ENCODE measurements at places on chromosomes 2 and 18.

GRCh38 chr18:2978661-2979106 lies 34.3 kb downstream of the LPIN2 start:
- DNase-seq = no peak

- no peak for DNase-seq
Measured at GRCh38 chr2:63035169-63035568, 15.5 kb upstream of the OTX1 start.

DNA sequence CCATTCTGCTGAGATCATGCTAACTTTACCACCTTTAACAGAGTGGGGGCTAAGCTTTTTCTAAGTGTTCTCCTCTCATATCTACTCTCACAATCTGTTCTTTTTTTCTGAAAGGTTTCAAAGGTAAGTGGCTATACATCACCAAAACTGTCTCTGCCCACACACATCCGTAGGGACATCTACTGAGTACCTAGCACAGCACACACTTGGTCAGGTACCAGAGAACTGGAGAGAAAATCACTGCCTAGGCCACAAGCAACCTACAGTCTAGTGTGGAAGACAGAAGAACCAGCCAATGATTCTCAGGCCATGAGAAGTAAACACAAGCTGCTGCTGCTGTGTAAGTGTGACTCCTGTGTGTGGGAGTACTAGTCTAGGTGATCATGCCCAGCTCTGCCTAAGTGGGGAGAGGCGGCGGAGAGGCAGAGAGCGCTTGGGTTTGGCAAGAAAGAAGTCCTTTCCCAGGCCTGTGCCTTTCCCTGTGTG lies 176.1 kb upstream of the ZFP36L2 start:
- DNase-seq = no peak

- DNase-seq = peak; percentile 52
Measured at GRCh38 chr18:3458952-3459853, 9.2 kb downstream of the TGIF1 start.

GRCh38 chr2:230614913-230615332 lies 97.7 kb upstream of the CAB39 start:
- DNase-seq = no peak

DNA sequence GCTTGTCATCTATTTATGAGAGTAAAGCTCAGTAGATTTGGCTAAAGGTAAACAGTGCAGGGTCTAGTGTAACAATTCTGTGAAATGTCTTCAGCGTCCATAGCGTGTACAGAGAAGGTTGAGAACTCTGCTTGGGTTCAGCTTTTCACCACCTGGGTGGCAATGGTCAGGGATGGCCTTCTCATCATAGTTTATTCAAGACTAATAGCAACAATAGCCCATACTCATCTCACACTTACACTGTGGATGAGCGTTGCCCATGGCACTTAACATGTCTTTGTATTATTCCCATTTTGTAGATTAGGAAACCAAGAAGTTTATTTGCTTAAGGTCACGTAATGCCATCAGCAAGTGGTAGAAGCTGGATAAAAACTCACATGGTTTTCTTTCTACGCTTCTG lies 106.8 kb upstream of the RND3 start:
- DNase-seq = no peak

- DNase-seq = no peak
Measured at GRCh38 chr2:30029804-30030203, 108.4 kb upstream of the ALK start.

- DNase-seq = no peak
Measured at GRCh38 chr2:182824056-182824766, 42.2 kb downstream of the FRZB start.

GRCh38 chr2:105186967-105187498 lies 54.5 kb upstream of the GPR45 start:
- DNase-seq = no peak

DNA sequence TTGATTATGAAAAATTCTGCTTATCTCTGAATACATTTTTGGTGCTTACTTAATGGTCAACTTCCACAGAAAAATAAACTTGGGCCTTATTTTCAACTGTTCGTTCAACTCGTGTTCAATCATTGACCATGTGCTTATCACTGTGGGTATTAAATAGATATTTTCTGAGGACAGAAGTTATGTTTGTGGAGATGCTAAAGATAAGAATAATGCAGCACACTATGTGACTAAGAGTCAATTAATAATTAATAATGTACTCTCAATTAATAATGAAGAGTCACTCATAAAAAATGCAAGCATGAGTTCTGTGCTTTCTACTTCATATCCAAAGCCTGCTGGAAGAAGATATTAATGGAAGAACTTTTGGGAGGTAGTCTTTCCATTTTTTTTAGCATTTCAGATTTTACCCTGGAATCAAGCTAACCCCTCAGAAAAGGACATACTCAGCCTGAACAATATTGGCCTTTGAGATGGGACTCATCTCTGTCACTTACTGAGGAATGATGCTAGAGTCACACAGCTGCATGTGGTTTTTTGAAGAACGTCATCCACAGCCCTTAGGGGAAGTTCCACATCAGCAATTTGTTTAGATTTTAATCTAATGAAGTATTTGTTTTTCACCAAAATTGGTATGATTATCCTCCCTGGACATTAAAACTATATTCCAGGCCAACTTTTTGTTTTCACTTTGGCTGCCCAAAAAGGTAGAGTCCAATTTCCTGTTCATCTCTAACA lies 191.9 kb upstream of the CRIM1 start:
- no peak for DNase-seq

DNA sequence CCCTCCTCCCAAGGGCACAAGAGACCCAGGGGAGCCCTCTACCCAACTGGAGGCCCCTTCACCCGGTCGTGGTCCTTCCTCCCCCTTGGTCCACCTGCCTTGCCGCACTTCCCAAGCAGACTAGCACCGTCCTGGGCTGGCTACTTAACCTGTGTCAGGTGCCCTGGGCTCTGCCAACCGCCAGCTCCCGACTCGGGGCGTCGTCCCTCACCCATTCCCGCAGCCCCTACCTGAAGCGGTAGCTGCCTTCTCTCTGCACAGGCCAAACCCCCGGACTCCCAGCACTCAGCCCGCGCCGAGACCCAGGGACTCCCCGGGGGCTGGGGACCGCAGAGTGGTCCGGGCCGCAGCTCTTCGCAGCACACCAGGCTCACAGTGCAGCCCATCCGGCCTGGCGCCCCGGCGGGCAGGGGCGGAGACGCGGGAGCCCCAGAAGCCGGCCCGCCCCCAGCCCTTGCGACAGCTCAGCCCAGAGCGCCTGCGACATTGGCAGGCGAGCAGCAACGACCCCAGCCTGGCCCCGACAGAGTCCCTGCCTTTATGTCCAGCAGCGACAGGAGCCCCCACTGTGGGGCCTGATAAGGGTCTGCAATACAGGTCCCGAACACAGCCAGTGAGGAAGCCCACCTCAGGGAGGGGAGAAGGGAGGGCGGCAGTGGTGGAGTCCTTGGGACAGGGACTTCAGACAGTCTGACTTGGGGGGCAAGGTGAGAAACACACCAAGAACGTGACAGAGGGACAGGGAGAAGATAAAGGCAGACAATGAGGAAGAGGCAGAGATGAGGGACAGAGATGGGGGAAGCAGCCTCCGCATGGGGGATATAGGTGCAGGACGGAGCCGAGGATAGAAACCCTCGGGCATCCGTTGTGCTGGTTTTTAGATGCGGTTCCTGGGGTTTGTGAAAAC lies 31.0 kb upstream of the TNS1 start:
- no peak for DNase-seq

- no peak for DNase-seq
Measured at GRCh38 chr2:145799595-145800108, 1279.7 kb upstream of the ZEB2 start.

GRCh38 chr2:27807476-27807875 lies 36.0 kb downstream of the MRPL33 start:
- DNase-seq = no peak

GRCh38 chr2:19312949-19313348 lies 45.5 kb downstream of the OSR1 start:
- no peak for DNase-seq

DNA sequence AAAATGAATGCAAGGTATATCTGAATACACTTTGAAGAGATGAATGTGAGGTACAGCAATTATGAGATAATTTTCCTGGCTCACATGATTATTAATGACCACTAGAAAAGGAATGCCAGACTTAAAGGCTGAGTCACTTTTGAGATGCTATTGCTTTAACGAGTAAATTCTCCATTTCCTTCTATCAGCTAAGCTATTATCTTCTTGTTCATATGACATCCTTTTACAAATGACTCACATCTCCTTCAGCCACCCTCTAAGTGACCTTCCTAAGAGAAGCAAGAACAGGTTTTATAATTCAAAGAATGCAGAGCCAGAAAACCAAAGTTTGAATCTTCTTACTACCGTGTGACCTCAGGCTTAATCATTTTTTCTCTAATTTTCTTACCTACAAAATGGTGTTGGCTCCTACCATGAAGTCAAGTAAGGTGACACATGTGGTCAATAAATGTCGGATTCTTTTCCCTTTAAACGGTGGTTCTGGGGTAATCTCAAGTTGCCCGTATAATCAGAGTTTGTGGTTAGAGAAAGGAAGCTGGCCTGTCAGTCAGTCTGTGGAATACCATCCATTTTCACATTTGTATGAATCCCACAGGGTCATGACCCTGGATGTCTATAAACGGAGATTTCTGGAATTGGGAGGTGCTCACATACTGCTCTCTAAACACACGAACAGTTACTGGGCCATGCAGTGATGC lies 184.0 kb upstream of the PID1 start:
- no peak for DNase-seq

- DNase-seq = peak; percentile 49
Measured at GRCh38 chr2:111122631-111123421, 2.1 kb downstream of the BCL2L11 start.

DNA sequence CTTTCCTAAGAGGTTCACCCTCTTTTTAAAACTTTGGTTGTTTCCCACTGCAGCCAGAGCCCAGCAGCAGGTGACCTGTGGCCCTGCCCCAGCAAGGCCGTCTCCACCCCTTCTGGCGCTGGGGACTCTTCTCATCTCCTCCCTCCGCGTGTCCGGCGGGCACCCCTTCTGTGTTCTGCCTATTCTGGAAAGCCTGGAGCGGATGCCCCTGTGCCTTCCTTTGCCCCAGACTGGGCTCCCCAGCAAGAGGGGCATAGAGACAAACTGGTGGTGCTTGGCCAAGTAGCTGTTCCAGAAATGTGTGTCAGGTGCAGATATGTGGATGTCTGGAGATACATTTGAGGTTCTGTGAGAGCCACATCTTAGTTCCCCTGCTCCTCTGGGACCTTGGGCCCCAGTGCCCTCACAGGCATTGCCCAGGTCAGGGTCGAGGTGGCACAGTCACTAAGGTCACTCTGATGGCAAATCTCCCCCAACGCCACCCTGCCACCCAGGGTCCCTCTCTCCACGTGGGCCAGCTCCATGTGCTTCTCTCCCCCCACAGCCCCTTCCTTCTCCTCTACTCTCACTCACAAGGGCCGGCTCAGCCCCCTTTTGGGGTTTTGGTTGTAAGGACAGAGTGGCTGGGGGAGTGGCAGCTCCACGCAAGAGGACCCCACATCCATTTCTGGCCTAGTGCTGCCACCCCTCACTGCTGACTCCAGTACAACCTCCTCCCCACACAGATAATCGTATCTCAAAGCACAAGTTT lies 35.5 kb upstream of the TAF1B start:
- DNase-seq = no peak

- DNase-seq = no peak
Measured at GRCh38 chr2:160803881-160804280, 310.3 kb upstream of the RBMS1 start.

- no peak for DNase-seq
Measured at GRCh38 chr2:66427300-66427699, 7.6 kb upstream of the MEIS1 start.

DNA sequence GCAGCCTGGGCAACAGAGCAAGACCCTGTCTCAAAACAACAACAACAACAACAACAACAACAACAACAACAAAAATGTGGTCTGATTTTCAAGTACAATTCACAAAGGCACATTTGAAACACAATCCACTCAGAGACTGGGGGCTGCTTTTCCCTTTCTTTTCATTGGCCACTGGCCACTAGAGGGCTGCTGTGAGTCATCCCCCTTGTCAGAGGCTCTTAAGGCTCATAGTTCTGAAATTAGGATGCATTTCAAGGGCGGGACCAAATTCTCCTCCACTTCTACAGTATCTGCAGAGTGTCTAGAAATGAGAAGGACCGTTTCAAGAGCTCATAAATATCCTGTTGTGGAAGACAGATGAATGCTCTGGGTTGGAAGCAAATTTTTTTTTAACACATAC lies 285.4 kb downstream of the NRXN1 start:
- no peak for DNase-seq

DNA sequence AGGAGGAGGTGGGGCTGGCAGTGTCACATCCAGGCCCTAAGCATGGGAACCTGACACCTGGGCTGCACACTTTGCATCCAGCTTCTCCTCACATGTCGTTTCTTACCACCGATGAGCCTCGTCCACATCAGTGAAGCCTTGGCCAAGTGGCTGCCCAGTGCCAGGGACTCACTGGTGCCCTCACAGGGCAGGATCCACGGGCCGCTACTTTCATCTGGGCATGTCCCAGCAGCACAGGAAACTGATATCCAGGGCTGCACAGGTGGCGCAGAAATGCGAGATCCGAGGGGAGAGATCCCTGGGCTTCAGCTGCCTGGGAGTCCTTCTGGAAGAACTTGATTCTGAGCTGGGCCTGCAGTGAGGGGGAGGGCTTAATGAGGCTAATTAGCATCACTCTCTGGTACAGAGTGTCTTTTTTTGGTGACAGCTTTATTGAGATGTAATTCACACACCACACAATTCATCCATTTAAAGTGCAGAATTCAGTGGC lies 291.6 kb upstream of the HDAC4 start:
- no peak for DNase-seq

GRCh38 chr2:207682557-207682956 lies 28.9 kb upstream of the CCNYL1 start:
- DNase-seq = no peak

DNA sequence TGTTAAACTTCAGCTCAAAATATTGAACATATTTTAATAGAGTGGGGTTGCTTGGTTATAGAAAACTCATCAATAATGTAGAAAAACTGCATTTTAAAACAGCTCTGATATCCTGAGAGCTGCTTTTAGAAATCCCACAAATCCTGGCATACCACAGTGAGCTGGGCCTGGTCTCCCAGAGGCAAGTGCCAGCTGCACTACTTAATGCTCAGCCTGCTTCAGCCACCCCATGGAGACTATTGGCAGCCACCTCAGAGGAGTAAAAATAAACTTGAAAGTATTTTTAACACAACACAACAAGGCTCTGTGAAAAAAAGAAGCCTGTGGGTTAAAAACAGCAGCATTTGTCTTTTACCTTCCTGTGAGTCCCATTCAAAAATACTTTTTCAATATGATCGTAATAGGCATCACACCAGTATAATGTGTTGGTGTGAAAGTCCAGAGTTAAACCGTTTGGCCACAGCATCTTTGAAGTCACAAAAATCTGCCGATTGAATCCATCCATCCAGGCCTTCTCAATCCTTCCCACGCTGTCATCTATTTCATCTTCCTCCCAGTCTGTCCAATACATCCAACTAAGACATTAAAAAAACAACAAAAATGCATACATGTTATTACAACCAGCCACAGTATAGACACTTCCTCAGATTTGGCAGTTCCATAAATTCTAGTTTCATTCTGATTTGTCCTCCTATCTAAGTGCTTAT lies 1115.3 kb downstream of the LRP1B start:
- DNase-seq = no peak

All from inflammatory macrophage treated with lipopolysaccharide for 1 hour (primary cell).